ENCODE measurements at places on chromosomes 4 and X.

DNA sequence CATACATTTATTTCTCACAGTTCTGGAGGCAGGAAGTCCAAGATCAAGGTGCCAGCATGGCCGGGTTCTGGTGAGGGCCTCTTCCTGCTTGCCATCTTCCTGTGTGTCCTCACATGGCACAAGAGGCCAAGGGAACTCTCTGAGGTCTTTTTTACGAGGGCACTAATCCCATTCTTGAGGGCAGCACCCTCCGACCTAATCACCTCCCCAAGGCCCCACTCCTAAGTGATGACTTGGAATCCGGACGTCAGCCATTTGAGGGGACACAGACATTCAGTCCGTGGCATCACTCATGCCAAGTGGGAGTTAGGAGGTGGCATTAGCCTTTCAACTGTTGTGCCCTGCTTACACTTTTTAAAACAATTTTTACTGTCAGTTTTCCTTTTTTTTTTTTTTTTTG lies 27.3 kb downstream of the MAN2B2 start:
- DNase-seq = no peak

- DNase-seq = no peak
Measured at GRCh38 chr4:55183926-55184599, 58.7 kb upstream of the KDR start.

DNA sequence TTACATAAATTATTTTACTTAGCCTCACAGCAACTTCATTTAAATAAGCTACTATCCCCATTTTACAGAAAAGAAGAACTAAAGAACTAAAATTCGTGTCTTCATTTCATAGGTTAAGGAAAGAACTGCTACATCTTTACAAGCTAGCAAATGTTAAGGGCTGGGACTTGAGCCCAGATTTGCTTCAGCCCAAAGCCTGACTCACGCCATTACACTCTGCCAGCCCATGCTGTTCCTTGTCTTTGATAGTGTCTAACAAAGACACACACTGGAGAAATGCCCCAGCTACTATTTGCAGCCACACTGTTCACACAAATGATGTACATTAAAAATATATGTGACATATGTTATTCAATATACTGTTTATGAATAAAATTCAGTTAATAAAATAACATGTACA lies 29.0 kb upstream of the ERVMER34-1 start:
- no peak for DNase-seq

DNA sequence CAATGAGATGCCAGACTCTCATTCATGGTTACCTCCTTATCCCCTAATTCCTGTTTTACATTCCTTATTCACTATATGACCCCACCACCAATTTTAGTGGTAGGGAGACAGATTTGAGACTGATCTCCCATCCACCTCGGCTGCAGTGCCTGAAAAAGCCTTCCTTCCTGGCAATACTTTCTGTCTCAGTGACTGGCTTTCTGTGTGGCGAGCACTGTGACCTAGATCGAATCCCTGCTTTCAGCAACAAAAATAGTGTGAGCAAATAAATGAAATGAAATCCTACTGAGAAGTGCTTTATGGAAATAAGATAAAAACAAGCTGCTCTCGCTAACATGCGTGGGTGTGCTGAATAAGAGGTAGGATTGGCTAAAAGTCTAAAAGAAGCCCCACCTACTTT lies 165.3 kb downstream of the GPM6A start:
- DNase-seq = no peak

- no peak for DNase-seq
Measured at GRCh38 chr4:48796927-48797679, 17.0 kb upstream of the FRYL start.

DNA sequence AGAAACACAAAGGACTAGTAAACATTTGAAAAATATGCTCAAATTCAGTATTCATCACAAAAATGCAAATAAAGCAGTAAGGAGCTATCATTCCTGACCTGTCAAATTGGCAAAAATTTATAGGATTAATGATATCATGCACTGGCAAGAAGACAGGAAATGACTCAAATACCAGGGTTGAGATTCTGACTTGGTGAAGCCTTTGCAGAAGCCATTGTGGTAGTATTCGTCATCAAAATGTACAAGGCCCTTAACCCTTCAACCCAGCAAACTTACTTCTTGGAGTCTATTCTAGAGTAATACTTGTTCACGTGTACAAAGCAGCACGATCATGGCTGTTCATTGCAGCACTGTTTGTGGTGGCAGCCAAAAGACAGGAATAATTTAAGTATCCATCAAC lies 132.4 kb downstream of the ENOX2 start:
- no peak for DNase-seq

DNA sequence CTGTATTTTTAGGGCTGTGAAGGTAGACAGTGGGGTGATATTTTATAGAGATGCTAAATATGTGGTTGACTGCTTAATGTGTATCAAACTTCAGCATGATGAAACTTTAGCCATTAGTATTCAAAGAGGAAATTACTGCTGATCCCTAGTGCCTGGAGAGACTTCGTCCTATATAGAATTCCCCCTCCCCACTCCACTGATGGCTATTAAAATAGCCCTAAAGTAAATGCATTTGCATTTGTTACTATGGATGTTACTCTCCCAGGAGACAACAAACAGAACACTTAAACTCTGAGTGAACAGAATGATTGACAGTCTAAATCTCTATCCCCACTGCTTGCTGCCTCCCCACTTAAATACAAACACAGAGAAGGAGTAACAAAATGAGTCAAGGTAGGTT lies 39.1 kb downstream of the ADGRL3 start:
- no peak for DNase-seq

- no peak for DNase-seq
Measured at GRCh38 chr4:1082215-1083182, 30.9 kb downstream of the RNF212 start.

GRCh38 chrX:44299177-44299576 lies 44.3 kb downstream of the EFHC2 start:
- no peak for DNase-seq

DNA sequence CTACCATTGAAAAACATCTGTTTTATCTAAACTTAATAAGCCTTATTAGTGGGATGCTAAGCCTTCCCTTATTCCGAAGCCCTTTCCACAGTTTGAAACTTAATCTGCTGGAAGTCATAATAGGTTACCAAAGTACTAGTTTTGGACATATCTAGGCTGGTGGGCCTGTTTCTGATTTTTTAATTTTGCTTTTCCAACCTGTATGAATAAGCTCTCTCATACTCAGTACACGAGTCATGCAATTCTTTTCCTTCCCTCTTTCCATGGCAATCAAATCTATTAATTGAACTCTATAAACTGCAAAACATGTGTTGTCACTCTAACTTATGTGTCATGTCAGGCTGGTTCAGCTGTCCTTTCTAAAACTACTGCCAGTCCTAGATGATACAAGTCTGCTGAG lies 91.0 kb downstream of the AMMECR1 start:
- no peak for DNase-seq

DNA sequence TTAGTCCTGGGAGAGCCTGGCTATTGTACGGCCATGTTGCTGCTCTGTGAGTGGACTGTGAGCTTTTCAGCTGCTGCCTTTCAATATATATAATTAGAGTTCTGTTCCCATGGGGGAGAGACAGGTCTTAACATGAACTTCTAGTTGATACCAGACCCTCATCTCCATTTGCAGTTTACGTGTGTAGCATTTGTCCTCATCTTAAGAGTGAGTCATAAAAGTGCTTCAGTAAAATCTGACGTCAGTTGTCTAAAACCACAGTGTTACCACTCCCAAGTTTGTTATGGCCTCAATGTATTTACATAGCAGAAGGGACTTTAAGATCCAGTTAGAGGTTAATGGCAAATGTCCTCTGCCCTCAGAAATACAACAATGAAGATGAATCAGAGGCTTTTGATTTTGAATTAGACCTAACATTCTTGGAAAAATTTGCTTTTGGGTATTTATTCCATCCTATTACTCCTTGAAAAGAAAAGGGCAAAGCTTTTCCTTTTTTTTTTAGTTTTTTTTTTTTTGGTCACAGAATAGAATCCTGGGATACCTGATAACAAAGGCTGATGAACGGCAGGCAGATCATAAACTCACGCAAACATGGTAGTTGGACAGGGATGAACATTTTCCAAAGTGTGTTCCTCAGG lies 38.6 kb downstream of the PHOX2B start:
- DNase-seq = no peak

- peak; percentile 15 for DNase-seq
Measured at GRCh38 chr4:68375667-68376559, 26.0 kb upstream of the YTHDC1 start.

GRCh38 chrX:40104630-40104984 lies 6.8 kb upstream of the BCOR start:
- no peak for DNase-seq

DNA sequence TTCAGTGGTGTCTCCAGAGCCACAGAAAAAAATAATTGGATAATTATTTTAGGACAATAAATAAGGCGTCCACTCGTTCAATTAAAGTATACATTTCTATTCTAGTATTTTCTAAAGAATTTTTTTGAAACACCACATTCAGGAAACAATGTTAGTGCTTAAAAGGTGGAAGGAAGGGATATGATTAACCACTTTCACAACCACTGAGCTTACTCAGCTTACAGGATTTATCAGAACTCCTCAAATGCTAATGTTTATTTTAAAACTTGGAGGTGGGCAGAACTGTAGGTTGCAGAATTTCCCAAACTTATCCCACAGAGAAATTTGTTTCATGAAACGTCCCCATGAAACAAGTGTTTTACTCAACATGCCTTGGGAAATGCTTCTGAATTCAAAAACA lies 54.3 kb upstream of the MAGEB2 start:
- DNase-seq = no peak

- no peak for DNase-seq
Measured at GRCh38 chr4:169931964-169932363, 94.2 kb downstream of the MFAP3L start.

DNA sequence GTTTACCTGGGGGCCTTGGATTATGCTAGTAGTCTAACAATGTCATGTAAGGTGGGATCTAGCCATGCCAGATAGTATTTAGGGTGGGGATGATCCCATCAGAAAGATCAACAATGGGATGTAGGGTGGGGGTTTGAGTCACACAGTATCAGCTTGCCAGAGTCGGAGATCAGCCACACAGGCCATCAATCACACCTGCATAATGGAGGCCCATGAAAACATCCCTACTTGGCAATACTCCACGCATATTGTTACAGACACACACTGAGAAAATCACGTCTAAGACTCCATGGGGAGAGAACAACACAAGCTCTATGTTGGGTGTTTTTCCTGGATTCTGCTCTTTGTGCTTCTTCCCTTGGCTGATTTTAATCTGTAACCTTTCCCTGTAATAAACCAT lies 49.5 kb upstream of the SLC25A4 start:
- DNase-seq = no peak

DNA sequence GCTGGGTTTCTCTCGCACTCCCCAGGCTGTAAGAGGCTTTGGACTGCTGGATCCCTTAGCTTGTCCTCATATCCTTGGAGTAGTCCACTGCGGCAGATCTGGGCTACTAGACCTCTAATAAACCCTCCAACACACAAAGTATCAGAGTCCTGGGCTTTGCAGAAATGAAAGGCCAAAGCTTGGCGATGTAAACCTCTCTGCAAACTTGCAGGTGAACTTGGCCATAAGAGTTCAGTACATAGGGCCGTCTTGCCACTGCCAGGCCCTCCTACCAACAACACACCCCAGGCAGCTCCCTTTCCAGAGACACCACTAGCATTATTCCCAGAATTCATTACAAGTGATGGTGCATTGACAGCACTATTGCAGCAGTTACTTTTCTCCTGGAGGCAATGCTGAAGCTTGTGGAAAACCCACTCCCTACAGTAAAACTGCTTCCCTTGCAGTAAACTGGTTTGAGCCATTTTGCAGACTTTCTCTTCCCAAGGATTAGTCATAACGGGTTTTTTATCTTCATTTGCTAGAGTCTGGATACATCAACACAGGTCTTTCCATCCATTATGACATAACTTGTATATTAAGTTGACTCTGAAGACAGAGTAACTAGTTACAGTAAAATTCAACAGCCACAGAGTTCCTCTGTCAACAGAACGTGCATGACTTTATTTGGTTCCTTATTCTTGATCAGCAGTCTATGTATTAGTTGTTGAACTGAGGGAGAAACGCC lies 2.4 kb downstream of the ANKRD50 start:
- DNase-seq = no peak

DNA sequence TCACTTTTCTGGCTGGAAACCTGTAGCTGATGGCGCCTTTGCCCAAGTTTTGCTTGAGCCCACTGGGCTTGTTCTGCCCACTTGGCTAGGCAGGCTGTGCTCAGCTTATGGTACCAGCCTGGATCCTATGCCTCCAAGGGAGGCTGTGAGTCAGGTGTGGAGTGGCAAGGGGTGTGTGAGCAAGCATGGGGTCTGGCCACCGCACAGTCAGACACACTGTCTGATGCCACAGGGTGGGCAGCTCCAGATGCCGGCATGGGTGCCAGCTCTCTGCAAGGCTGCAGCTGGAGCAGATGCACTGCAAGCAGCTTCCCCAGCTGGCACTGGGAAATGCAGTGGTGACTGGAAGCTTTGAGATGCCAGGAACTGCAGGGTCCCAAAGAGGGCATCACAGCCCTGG lies 16.3 kb upstream of the GIMD1 start:
- DNase-seq = no peak

- no peak for DNase-seq
Measured at GRCh38 chr4:94351319-94351718, 8.7 kb upstream of the HPGDS start.

DNA sequence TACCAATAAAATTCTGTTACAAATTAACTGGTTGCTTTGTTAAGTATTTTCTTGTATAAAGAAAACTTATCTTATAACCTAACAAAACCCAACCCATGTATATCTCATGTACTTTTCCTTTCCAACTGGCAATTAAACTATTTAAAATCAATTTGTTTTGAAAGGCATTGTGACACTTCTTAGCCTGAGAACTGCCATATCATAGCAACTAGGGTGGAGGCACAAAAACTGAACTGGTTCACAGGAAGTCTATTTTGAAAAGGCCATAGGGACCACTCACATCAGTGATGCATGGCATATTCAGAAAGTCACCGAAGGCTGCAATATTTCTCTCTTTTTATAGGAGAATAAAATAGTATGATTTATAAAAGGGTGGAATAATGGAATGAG lies 40.5 kb upstream of the ARSJ start:
- DNase-seq = no peak

DNA sequence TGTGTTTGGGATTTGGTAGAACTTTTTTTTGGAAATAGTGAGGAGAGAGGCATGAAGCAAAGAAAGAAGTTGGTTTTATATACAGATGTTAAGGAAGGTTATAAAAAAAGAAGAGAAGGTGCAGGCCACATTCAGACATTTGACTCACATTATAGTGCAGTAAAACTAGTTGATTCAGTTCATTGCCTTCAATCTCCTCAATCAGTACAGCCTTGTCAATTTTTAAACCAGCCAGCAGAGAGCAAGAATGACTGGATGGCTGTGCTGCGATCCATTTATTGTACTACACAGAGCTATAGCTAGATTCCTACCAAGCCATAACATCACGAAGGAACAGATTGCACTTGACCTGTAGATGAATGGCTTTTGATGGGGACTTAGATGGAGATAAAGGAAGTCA lies 79.7 kb upstream of the LSM6 start:
- no peak for DNase-seq

GRCh38 chr4:148007314-148007760 lies 275.4 kb downstream of the ARHGAP10 start:
- DNase-seq = no peak

DNA sequence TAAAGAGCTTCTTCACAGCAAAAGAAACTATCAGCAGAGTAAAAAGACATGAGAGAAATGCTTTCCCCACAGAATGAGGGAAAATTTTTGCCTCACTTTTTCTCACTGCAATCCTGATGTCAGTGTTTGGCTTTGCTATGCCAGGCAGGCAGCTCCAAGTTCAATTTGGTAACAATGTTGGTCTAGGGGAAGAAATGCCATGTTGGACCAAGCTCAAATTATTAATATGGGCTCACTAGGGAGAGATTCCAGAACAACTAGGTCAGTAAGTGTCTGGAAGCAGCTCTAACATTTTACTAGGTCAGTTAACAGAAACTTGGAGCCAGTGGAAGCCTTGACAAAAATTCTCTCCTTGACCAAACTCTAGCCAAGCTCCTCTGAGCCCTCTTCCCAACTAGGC lies 95.4 kb downstream of the NAF1 start:
- DNase-seq = no peak
